Stomach (tissue), 19 donors: ENCODE measurements at places on chromosomes 5 and 9. TPM values are rescaled to one million over a fixed set of nuclear protein-coding genes. Genes with fewer than 3 reads are reported as not detected.
A peak's percentile ranks its signal among the peaks of the same experiment; 100 is the strongest.

DNA sequence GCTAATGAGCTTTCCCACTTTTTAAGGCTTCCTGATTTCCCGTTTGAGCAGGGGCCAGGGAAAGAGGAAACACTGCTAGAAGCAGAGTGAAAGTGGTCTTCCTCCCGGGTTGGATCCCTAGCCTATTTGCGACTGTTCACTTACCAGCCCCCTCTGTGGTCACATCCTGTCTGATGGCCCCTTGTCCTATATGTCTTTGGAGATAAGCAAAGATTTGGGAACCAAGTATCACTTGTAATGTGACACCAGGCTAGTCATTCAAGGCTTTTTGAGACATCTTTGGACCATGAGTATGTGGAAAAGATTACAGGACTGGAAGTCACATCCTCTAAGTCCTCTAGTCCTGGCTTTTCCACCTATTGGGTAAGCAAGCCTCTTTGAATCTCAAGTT lies 6.1 kb downstream of the DNAJB5 start:
- peak overlapping the region; percentile 99 for H3K27ac ChIP-seq
- H3K27me3 ChIP-seq: no peaks in the 10 kb centered on the region
- peaks cover 30% of the 10 kb centered on the region for H3K4me1 ChIP-seq
- H3K4me3 ChIP-seq: no peak overlapping the region

DNA sequence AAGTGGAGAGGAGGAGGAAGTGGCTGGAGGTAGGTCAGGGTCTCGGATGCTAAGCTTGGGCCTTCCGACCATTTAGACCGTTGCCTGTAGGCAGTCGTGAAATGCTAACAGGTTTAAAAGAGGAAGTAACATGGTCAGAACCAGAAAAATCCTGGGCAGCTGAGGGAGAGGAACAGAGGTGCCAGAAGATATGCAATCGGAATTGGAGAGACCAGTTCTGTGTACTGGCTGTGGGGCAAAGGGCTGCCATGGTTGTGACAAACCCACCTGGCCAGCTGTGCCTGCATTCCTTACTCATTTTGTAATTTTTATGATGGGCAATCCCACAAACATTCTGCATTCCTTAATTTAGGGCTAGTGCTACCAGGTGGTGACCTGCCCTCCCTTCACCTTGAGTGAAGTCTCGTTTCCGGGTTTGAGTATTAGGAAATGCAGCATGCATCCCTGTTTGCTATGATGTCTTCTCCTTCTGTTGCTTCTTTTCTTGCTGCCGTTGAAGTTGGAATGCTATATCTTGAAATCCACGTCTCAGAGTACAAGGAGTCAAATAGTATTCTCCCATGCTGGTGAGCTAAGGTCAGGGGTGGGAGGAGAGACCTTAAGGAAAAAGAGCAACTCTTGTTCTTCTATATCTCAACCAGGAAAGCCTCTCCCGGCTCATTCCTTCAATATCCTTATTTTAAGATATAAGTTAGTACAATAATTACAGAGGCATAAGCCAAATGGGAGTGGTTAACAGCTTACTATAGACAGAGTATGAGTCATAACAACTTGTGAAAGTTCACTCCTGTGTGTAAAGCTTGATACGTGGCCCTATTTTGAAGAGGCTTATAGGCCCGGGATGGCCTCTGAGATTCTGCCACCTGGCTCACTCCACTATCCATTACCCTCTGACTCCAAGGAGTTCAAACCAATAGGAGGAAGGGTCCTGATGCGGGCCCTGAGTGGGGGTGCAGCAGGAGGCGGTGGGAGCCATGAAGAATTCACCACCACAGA lies 37.0 kb downstream of the B4GALT1 start:
- H3K36me3 ChIP-seq: peaks cover 96% of the 10 kb centered on the region
- H3K27me3 ChIP-seq: no peaks in the 10 kb centered on the region
- no peak for DNase-seq
- peak overlapping the region; percentile 66 for H3K27ac ChIP-seq
- H3K4me1 ChIP-seq: peaks cover 86% of the 10 kb centered on the region

DNA sequence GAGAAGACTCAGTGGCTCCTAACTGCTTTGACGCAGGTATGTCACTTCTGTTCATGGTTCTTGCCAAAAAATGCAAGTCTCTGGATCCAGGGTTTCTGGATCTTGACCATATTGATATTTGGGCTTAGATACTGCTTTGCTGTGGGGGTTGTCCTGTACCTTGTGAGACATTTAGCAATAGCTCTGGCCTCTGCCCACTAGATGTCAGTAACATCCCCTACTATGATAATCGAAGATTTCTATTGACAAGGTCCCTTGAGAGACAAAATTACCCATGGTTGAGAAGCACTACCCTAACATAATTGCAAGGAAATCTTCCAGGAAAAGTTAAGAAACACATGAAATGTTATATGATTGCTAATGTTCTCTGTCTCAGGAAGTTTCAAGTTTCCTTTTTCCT lies 285.4 kb downstream of the TMEM232 start:
- no peak overlapping the region for H3K4me3 ChIP-seq
- no peak for DNase-seq
- H3K36me3 ChIP-seq: no peaks in the 10 kb centered on the region
- no peak overlapping the region for H3K27ac ChIP-seq

- DNase-seq: no peak
- H3K36me3 ChIP-seq: no peaks in the 10 kb centered on the region
- H3K27ac ChIP-seq: no peak overlapping the region
- peaks cover 17% of the 10 kb centered on the region for H3K4me1 ChIP-seq
Measured at GRCh38 chr9:37295796-37296195, 126.7 kb upstream of the GRHPR start.

ARID3C gene
- total RNA-seq: not detected

- H3K4me1 ChIP-seq: no peaks in the 10 kb centered on the region
- H3K27ac ChIP-seq: no peak overlapping the region
- H3K27me3 ChIP-seq: no peaks in the 10 kb centered on the region
- H3K36me3 ChIP-seq: peaks cover 96% of the 10 kb centered on the region
- no peak for DNase-seq
Measured at GRCh38 chr5:31463351-31463750, 68.5 kb downstream of the DROSHA start.

FGF10 gene
- 27.2 TPM for total RNA-seq

ELOVL7 gene
- not detected for total RNA-seq

DNA sequence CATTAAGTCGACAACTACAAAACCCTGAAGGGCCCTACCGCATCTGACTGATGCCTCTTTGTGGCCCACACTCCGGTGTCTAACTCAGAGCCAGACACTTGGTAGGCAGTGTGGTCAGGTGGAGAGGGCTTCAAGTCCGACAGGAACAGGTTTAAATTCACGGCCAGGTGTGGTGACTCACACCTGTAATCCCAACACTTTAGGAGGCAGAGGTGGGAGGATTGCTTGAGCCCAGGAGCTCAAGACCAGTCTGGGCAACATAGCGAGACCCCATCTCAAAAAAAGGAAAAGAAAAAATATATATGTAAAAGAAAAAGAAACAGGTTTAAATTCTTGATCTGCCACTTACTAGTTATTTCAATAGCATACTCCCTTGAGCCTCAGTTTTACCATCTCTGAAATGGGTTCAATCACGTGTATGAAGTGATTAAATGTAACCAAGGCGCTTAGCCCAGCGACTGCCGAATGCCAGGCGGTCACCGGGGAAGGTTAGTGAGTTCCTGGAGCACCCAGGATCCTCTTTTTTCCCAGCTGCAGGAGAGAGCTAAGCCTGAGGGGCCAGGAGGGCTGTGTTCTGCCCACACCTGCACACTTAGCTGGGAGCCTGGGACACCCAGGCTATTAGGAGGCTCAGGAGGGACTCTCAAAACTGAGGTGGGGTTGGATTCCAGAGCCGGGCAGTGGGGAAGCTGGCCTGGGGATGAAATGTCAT lies 943 bp downstream of the CLTB start:
- H3K27me3 ChIP-seq: no peaks in the 10 kb centered on the region
- no peaks in the 10 kb centered on the region for H3K36me3 ChIP-seq
- peak overlapping the region; percentile 99 for H3K4me3 ChIP-seq

- H3K4me1 ChIP-seq: peaks cover 16% of the 10 kb centered on the region
- peak overlapping the region; percentile 85 for H3K27ac ChIP-seq
- DNase-seq: no peak
- H3K4me3 ChIP-seq: peak overlapping the region; percentile 100
- no peaks in the 10 kb centered on the region for H3K27me3 ChIP-seq
Measured at GRCh38 chr9:100352201-100352726, 478 bp downstream of the TEX10 start.

GRCh38 chr5:15384176-15384575 lies 115.8 kb upstream of the FBXL7 start:
- DNase-seq: no peak
- no peaks in the 10 kb centered on the region for H3K36me3 ChIP-seq
- no peak overlapping the region for H3K4me3 ChIP-seq
- no peaks in the 10 kb centered on the region for H3K27me3 ChIP-seq
- H3K27ac ChIP-seq: no peak overlapping the region
- H3K4me1 ChIP-seq: no peaks in the 10 kb centered on the region

ZNF474 gene
- total RNA-seq: 0.37 TPM

DNA sequence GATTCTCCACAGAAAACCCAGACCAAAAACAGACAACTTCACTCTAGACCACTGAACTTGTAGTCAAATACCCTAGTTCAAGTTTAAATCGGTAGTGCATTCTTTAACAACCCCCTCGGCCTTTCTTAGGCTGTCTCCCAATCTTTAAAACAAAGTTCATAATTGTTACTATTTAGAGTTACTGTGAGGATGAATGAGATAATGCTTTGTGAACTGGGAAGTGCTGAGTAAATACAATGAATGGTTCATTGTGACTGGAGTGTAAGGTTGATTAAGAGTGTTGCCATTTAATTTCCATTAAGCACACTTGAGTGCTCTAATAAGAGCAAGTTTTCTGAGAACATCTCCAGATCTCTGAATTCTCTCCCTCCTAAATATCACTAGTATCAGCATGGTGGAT lies 228.8 kb upstream of the PIK3R1 start:
- no peaks in the 10 kb centered on the region for H3K27me3 ChIP-seq
- no peak overlapping the region for H3K27ac ChIP-seq
- H3K4me3 ChIP-seq: no peak overlapping the region
- no peaks in the 10 kb centered on the region for H3K36me3 ChIP-seq
- no peak for DNase-seq

GRCh38 chr9:35519692-35520363 lies 29.9 kb downstream of the RUSC2 start:
- no peak overlapping the region for H3K4me3 ChIP-seq
- peaks cover 78% of the 10 kb centered on the region for H3K4me1 ChIP-seq
- no peak overlapping the region for H3K27ac ChIP-seq
- no peaks in the 10 kb centered on the region for H3K36me3 ChIP-seq
- no peak for DNase-seq

- H3K4me3 ChIP-seq: no peak overlapping the region
- peaks cover 53% of the 10 kb centered on the region for H3K4me1 ChIP-seq
- no peaks in the 10 kb centered on the region for H3K36me3 ChIP-seq
- peak; percentile 3 for DNase-seq
- no peaks in the 10 kb centered on the region for H3K27me3 ChIP-seq
- no peak overlapping the region for H3K27ac ChIP-seq
Measured at GRCh38 chr9:135890190-135891026, 16.9 kb downstream of the CAMSAP1 start.

NRG2 gene
- 1.0 TPM for total RNA-seq

GRCh38 chr5:34495178-34495577 lies 160.9 kb upstream of the RAI14 start:
- no peak for DNase-seq
- peaks cover 14% of the 10 kb centered on the region for H3K4me1 ChIP-seq
- H3K27ac ChIP-seq: no peak overlapping the region
- H3K36me3 ChIP-seq: no peaks in the 10 kb centered on the region
- H3K4me3 ChIP-seq: no peak overlapping the region

BTNL8 gene
- total RNA-seq: 22.0 TPM

GRCh38 chr5:36978196-36978595 lies 101.6 kb downstream of the NIPBL start:
- DNase-seq: no peak
- H3K27me3 ChIP-seq: no peaks in the 10 kb centered on the region
- no peak overlapping the region for H3K4me3 ChIP-seq
- no peak overlapping the region for H3K27ac ChIP-seq
- H3K4me1 ChIP-seq: no peaks in the 10 kb centered on the region

GOLM1 gene
- 157 TPM for total RNA-seq

- H3K27ac ChIP-seq: no peak overlapping the region
- no peaks in the 10 kb centered on the region for H3K36me3 ChIP-seq
- DNase-seq: no peak
- no peak overlapping the region for H3K4me3 ChIP-seq
- peaks cover 3% of the 10 kb centered on the region for H3K27me3 ChIP-seq
Measured at GRCh38 chr9:124559871-124560270, 52.7 kb upstream of the NR5A1 start.

GRCh38 chr9:134436379-134436762 lies 110.1 kb downstream of the RXRA start:
- no peak for DNase-seq
- H3K4me1 ChIP-seq: peaks cover 81% of the 10 kb centered on the region
- peaks cover 48% of the 10 kb centered on the region for H3K36me3 ChIP-seq

TMEM232 gene
- 8.8 TPM for total RNA-seq
